ENCODE measurements at places on chromosomes 2 and 18.

DNA sequence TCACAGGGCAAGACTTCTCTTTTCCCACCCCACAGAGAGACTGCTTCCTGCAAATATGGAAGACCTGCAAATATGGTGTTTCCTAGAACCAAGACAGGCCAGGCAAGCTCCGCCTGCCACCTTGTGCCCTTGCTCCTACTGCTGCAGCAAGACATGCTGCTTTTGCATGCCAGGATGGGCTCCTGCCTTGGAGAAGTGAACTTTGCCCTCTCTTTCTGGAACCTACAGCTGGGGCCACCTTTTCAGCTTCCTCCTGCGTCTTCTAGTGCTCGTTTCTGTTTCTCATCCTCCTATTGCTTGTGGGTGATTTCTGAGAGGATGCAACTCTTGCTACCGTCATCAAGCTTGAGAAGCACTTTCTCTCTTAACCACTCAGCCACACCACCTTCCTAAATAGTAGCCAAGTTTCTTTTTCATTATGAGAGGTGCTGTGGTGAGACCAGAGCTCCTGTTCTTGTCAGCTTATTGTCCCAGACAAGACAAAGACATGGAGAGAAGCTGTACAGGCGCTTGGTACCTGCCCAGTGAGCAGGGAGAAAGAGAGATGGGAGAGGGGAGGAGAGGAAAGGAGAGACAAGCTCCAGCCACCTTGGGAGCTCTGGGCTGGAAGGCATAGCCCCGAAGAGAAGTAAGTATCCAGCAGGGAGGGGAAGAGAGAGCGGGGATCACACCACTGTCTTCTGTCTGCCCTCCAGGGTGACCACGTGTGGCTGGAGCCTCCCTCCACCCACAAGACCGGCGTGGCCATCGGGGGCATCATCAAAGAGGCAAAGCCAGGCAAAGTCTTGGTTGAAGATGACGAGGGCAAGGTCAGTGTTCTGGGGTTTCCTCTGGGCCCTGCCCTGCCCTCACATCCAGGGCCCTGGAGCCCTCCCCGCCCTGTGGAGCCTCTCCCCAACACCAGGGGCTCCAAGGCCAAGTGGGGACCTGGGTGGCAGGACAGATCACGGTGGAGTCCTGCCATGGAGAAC lies 28.3 kb downstream of the MYO7B start:
- no peak for DNase-seq

GRCh38 chr2:86781363-86781762 lies 9.3 kb downstream of the CD8A start:
- no peak for DNase-seq

DNA sequence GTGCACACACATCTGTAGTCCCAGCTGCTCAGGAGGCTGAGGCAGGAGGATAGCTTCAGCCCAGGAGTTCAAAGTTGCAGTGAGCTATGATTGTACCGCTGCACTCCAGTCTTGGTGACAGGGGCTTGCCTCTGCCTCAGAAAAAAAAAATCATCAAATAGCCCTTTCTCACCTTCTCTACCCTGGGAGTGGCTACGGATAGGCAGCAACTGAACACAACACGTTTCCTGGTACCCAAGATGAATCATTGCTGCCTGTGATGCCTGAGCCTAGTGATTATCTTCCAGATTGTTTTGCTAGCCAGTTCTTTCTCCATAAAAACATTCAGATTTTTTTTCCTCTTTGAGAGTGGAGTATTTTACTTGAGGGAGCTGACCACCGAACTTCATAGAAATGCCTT lies 13.5 kb downstream of the INPP4A start:
- no peak for DNase-seq

DNA sequence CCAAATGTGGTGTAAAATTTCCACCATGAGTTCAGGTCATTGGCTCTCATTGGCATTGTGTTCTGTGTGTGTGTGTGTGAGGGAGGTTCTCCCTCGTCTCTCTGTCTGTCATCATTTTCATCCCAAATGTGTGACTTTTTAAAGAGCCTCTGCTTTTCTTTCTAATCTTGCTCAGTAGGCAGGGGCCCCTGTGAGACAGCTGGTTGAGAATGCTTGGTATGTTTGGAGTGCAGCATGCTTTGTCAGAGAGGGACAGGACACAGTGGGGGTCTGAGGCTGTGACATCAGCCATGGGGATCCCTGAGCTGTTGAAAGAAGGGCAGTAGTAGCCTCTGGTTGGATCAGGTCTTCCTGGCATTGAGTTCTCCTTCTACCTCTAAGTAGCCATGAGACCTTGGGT lies 10.6 kb downstream of the PTPRM start:
- no peak for DNase-seq

DNA sequence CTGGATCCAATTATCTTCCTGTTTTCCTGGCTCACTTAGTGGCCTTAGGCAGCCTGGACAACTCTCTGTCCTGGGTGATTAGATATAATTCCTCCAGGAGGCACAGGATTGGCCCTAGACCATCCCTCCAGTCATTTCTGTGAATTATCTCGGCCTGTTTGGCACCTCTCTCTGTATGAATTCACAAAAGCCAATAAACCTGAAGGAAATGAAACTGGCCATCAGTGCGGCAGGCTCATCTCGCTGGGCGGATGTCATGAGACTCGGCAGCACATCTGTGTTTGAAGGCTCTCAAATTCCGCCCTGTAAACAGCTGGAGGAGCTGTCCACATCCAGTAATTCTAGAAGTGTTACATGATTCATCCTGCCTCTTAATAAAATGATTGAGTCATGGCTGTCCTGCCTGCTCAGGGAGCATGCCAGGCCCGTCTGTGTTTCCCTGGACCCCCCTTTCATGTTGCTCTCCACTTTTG lies 38.6 kb downstream of the ACOXL start:
- DNase-seq, result no peak

- DNase-seq, result peak; percentile 27
Observed at GRCh38 chr18:12946549-12947284, 1.1 kb upstream of the SEH1L start.

GRCh38 chr2:203562268-203562667 lies 27.2 kb upstream of the RAPH1 start:
- DNase-seq, result no peak

DNA sequence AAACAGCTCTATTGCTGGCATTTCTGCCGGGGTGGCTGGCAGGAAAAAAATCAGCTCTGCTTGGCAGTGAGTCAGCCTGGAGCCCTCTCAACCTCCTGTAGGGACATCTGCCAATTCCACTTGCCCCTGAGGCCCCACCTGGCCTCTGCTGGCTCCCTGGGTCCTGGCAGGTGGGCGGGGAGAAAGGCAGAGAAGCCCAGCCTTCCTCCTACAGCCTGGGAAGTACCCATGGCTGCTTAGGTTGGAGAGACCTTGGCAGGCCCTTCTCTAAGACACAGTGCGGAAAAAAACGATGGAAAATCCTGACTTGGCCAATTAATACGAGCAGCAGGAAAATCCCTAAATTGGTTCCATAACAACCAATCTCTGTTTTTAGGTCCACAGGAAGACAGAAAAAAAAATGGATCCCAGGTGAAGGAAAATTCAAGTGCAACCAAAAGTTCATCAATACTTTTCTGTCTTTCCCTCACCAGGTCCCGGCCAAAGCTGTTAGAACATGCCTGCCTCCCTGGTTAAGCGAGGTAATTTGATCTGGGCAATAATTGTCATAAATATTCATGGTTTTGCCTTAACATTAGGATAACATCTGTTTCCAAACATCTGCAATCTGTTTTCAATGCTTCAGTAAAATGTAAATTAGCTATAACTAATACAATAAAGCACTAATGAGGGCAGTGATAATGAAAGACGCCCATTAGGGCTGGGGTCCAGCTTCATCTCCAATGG lies 245.9 kb downstream of the TFCP2L1 start:
- DNase-seq, result no peak

- peak; percentile 58 for DNase-seq
Observed at GRCh38 chr2:158457826-158458616, 1.3 kb downstream of the PKP4 start.

DNA sequence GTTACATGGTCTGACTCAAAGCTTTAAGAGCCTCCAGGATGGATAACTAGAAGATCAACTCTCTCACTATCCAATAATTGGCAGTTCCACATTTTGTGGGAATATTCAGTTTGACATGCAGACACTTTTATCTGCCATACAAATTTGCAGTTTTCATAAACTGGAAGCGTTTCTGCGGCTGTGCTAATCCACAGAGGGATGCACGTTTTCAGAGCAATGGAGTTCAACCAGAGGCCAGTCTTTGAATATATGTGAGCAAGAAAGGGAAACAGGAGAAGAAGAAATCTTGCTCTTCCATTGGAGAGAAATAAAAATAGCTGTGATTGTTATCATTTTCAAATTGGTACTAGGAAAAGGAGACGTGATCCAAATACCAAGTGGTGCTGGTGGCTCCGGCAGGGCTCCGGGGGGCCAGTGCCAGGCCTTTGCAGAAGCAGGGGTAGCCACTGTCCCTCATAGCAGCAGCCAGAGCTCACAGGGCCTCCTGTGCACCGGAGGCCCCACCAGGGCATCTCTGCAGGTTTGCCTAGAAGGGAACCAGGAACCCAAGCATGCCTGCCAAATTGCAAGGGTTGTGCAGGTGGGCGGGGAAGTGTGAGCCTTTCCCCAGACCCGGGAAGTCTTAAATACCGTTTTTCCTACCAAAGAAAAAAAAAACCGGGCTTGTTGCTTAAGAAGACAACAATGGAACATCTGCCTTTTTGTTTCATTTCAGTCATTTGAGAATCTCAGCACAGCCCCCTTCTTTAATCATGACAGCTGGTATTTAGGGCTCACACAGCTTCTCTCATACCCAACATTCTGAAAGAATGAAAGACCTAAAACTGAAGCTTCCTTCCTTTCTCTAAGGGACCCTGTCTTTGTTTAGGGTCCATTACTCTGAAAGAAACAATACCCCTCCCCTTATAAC lies 791.1 kb upstream of the SOX11 start:
- DNase-seq, result no peak

DNA sequence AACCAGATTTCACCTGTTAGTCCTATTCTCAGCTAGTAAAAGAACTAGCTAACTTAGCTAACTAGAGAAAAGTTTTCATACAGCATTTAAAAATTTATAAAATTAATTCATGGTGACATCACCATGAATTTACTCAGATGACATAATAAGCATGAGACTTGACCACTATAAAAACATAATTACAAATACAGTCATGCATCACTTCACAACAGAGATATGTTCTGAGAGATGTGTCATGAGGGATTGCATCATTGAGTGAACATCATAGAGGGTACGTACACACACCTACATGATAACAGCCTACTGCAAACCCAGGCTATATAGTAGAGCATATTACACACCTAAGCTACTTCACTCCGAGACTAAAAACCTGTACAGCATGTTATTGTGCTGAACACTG lies 481.3 kb upstream of the CHAC2 start:
- DNase-seq, result no peak

DNA sequence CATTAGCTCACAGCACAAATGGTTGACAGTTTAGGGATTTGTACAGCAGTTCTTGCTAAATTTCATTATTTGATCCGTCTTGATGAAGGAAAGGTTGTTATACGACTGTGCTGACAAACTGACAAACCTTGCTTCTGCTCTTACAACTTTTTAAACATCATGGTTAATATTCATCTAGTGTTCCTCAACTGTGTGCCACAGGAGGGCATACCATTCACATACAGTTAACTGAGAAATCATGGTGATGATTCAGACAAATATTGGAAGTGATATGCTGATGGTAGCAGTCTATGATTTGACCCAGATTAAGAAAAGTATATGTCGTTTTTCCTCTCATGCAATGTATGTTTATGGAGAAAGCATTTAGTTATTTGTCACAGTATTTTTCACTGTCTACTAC lies 129.8 kb upstream of the FSIP2 start:
- DNase-seq, result no peak

GRCh38 chr2:8355102-8355859 lies 326.6 kb upstream of the ID2 start:
- no peak for DNase-seq

- no peak for DNase-seq
Observed at GRCh38 chr18:67509741-67510391, 6.7 kb downstream of the DSEL start.

- no peak for DNase-seq
Observed at GRCh38 chr2:27988718-27989117, 98.2 kb downstream of the BABAM2 start.

DNA sequence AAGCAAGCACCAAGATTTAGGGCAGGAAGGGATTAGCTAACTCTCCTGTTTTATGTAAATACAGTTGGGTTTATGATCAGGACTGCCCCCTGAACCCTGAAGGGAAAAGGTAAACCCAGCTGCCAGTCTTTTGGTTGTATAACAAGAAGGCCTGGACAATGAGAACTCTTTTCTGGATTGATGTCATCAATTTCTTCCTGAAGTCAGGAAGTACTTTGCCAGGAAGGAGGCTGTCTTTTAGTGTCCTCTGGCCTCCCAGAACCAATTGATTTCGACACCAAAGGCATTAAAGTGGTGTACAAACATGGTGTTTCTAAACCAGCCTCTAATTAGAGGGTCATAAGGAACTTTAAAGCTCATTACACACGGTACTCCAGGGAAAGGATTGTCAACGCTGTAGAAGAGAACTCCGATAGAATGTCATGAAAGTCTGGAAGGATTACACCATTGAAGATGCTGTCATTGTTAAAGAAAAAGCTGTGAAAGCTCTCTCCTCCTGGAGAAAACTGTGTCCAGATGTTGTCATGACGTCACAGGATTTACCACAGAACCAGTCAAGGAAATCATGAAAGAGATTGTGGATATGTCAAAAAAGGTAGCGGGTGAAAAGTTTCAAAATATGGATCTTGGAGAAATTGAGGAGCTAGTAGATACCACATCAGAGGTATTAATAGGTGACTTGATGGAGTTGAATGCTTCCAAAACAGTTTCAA lies 78.8 kb downstream of the ANKRD12 start:
- no peak for DNase-seq

DNA sequence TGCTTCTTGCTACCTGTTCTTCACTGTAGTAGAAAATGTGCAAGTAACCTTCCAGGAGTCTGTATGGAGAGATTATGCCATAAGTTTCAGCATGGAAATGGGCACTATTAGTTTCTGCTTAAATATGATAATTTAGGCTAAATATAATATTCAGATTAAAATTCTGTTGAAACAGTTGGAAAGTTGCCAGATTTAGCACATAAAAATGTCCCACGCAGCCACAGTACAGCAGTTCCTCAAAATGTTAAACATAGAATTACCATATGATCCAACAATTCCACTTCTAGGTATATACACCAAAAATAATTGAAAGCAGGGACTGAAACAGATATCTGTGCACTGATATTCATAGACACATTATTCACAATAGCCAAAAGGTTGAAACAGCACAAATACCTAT lies 121.2 kb downstream of the NRP2 start:
- no peak for DNase-seq

Data from activated naive CD8-positive, alpha-beta T cell treated with anti-CD3 and anti-CD28 coated beads, Interleukin-2, amount 50 U/mL, for 24 hours (primary cell).